CD4-positive, alpha-beta T cell (primary cell): ENCODE measurements at places on chromosomes 5 and 9. TPM values are rescaled to one million over a fixed set of nuclear protein-coding genes. Genes with fewer than 3 reads are reported as not detected.
A peak's percentile ranks its signal among the peaks of the same experiment; 100 is the strongest.

DNA sequence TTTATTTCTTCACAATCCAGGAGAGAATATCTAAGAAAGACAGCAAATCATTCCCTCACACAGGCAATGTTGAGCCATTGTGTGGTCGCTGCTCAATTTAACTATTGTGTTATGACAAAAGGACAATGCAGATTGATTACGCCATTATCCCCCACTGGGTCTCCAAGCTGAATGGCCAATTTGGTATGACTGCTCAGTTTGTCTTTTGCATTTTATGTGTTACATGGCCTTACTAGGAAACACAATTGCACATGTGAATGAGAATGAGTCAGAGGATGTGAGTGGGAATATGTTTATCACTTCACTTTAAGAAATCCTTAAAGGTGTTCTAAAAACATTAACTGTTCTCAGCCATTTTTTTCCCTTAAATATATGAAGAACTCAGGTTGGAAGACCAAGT is 108.3 kb downstream of the FAM174A start:
- H3K4me3 ChIP-seq, result no peak overlapping the region
- no peaks in the 10 kb centered on the region for H3K36me3 ChIP-seq
- H3K4me1 ChIP-seq, result no peaks in the 10 kb centered on the region
- DNase-seq, result no peak

DNA sequence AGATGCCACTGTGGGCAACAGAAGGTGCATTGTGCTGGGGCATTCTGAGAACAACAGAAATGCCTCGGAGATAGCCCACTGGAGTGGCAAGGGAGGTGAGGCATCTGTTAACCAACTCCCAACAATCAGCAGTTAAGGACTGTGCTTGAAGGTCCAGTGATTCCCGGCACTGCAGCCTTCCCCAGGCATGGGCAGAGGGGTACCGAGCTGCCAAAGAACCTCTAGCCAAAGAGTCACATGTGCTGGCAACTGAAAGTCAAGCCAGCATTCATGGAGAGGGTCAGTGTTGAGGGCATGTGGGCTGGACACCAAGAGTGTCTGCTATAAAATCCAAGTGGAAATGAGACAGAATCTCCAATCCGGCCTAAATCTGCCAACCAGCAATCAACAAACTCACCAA is 149.6 kb downstream of the ASTN2 start:
- no peak overlapping the region for H3K4me3 ChIP-seq
- DNase-seq, result no peak
- H3K4me1 ChIP-seq, result no peaks in the 10 kb centered on the region
- no peak overlapping the region for H3K27ac ChIP-seq

- H3K4me3 ChIP-seq, result no peak overlapping the region
- no peaks in the 10 kb centered on the region for H3K36me3 ChIP-seq
- DNase-seq, result no peak
- no peaks in the 10 kb centered on the region for H3K27me3 ChIP-seq
- H3K4me1 ChIP-seq, result peaks cover 18% of the 10 kb centered on the region
Observed at GRCh38 chr5:170631466-170632195, 127.8 kb downstream of the KCNIP1 start.

DNA sequence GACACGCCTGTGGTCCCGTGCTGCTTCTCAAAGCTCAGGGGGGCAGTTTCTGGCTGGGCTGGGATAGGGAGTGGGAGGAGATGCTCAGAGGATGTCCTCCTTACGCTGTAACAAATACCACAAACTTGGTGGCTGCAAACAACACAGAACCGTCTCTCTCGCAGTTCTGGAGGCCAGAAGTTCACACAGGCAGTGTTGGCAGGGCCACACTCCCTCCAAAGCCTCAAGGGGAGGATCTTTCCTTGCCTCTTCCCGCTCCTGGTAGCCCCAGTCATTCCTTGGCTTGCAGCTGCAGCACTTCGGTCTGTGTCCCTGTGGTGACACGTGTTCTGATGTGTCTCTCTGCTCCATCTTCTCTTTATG is 10.4 kb upstream of the ORM1 start:
- no peak overlapping the region for H3K4me3 ChIP-seq
- no peaks in the 10 kb centered on the region for H3K36me3 ChIP-seq
- H3K27me3 ChIP-seq, result peaks cover 2% of the 10 kb centered on the region
- H3K4me1 ChIP-seq, result no peaks in the 10 kb centered on the region
- DNase-seq, result no peak

GRCh38 chr5:4205398-4205797 is 609.8 kb downstream of the IRX1 start:
- H3K4me1 ChIP-seq, result no peaks in the 10 kb centered on the region
- no peaks in the 10 kb centered on the region for H3K27me3 ChIP-seq
- no peak overlapping the region for H3K27ac ChIP-seq

DNA sequence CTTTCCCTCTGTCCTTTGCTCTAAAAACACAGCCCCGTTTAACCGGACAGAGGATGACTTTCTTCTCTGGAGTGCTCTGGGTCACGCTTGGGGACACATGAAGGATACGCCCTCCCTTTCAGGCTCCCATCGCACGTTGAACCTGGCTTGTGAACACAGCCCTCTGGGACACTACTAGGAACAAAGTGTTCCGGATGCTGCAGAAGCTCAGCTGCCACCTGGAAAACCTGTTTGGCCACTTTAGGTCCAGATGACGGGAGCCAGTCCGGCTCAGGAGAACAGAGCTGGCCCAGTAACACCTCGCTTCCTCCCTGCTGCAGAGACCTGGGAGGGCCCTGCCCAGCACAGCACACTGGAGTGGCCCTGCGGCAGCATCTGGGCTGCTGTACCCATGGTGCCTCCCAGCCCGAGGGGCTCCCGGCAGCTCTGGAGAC is 60.1 kb downstream of the GADD45G start:
- DNase-seq, result no peak
- H3K4me1 ChIP-seq, result peaks cover 10% of the 10 kb centered on the region
- no peaks in the 10 kb centered on the region for H3K36me3 ChIP-seq
- H3K27me3 ChIP-seq, result no peaks in the 10 kb centered on the region
- no peak overlapping the region for H3K4me3 ChIP-seq

- peaks cover 2% of the 10 kb centered on the region for H3K4me1 ChIP-seq
- H3K4me3 ChIP-seq, result no peak overlapping the region
- H3K27me3 ChIP-seq, result no peaks in the 10 kb centered on the region
- no peaks in the 10 kb centered on the region for H3K36me3 ChIP-seq
Observed at GRCh38 chr9:95264954-95265615, 52.4 kb downstream of the FANCC start.

GRCh38 chr5:174418809-174419539 is 305.4 kb upstream of the MSX2 start:
- peaks cover 6% of the 10 kb centered on the region for H3K27me3 ChIP-seq
- H3K4me3 ChIP-seq, result peak overlapping the region; percentile 28
- peaks cover 12% of the 10 kb centered on the region for H3K4me1 ChIP-seq
- DNase-seq, result no peak

- DNase-seq, result no peak
- H3K27me3 ChIP-seq, result no peaks in the 10 kb centered on the region
- H3K36me3 ChIP-seq, result no peaks in the 10 kb centered on the region
- no peaks in the 10 kb centered on the region for H3K4me1 ChIP-seq
- no peak overlapping the region for H3K27ac ChIP-seq
- no peak overlapping the region for H3K4me3 ChIP-seq
Observed at GRCh38 chr5:41683181-41683580, 172.8 kb upstream of the PLCXD3 start.

DNA sequence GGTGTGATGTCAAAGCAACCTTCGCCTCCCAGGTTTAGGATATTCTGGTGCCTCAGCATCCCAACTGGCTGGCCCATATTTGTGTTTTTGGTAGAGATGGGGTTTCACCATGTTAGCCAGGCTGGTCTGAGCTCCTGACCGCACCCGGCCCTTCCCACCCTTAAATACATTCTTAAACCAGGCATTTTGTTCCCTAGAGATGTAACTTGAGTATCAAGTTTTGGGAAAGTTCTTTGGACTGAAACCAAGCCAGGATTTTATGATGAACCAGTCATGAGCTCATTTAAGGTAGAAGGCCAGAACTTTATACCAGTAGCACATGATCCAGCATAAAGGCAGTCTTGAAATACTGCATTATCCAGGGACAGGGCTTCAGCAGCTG is 3.5 kb downstream of the RPL7A start:
- H3K27me3 ChIP-seq, result no peaks in the 10 kb centered on the region
- H3K36me3 ChIP-seq, result peaks cover 58% of the 10 kb centered on the region
- H3K27ac ChIP-seq, result no peak overlapping the region
- no peak for DNase-seq
- H3K4me1 ChIP-seq, result peaks cover 54% of the 10 kb centered on the region

- no peak overlapping the region for H3K27ac ChIP-seq
- DNase-seq, result no peak
- H3K4me3 ChIP-seq, result no peak overlapping the region
- H3K36me3 ChIP-seq, result no peaks in the 10 kb centered on the region
- H3K27me3 ChIP-seq, result no peaks in the 10 kb centered on the region
- H3K4me1 ChIP-seq, result no peaks in the 10 kb centered on the region
Observed at GRCh38 chr5:53418826-53419658, 61.4 kb upstream of the FST start.

DNA sequence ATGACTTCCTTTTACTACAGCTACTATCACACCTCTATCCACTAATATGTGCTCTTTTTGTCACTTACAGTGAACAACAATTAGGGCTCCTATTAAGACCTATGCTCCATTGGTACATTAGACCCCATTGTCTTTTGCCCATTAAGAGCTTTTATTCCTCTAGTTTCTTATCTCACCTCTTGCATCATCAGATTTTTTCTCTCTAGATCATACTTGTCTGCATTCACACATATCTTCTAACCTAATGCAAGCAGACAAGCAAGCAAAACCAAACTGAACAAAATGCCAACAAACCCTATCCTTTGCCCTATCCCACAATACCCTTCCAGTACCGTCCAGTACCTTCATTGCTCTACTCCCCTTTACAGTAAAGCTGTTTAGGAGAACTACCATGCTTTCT is 10.1 kb upstream of the RBM27 start:
- H3K36me3 ChIP-seq, result no peaks in the 10 kb centered on the region
- no peak for DNase-seq
- H3K27me3 ChIP-seq, result no peaks in the 10 kb centered on the region
- no peaks in the 10 kb centered on the region for H3K4me1 ChIP-seq

Gene GRXCR2
- not detected for total RNA-seq

Gene WNT8A
- total RNA-seq, result not detected

Gene ROR2
- not detected for total RNA-seq

Gene IL5
- total RNA-seq, result not detected

Gene DNAH5
- not detected for total RNA-seq

Gene CTXN3
- not detected for total RNA-seq

Gene FOXD4L3
- not detected for total RNA-seq

Gene CD180
- not detected for total RNA-seq
